Renal cortical epithelial cell (primary cell): ENCODE measurements at places on chromosomes 13 and 19. TPM values are rescaled to one million over a fixed set of nuclear protein-coding genes. Genes with fewer than 3 reads are reported as not detected.

GRCh38 chr13:30976025-30976424 is 43.6 kb downstream of the TEX26 start:
- no peak for DNase-seq

GRCh38 chr19:45922281-45922680 is 7.7 kb upstream of the NANOS2 start:
- DNase-seq: no peak

DNA sequence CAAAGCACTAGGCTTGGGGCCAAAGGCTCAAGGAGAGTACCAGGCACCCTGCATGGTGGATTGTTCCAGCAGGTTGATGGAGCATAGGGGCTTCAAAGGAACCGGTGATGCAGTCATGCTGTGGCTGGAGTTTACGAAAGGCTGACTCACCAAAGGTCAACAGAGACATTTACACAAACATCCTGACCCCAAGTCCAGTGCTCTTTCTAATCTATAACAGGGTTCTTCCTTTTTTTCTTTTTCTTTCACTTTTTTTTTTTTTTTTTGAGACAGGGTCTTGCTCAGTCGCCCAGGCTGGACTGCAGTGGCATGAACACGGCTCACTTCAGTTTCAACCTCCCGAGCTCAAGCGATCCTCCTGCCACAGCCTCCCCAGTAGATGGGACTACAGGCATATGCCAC is 35.6 kb upstream of the TPTE2 start:
- DNase-seq: peak; percentile 91

GRCh38 chr13:110430391-110431336 is 123.6 kb downstream of the COL4A2 start:
- DNase-seq: no peak

- DNase-seq: peak; percentile 47
Measured at GRCh38 chr19:17778251-17778967, 16.5 kb upstream of the B3GNT3 start.

DNA sequence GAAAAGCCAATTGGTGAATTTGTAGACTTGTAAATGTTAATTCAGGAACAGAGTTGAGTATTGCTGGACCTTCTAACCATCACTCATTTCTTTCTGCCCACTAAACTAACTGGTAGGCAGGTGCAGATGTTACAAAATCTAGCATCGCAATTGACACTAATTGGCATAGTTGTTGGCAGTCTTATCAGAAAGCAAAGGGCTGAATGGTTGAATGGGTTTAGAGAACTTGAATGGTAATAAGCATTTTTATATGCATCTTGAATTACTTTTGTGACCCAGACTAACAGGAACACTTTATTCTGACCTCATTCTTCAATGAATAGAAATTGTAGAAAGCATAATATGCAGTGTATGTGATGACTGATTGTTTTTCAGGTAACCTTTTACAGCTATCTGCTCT is 189.1 kb downstream of the GGACT start:
- peak; percentile 26 for DNase-seq

DNA sequence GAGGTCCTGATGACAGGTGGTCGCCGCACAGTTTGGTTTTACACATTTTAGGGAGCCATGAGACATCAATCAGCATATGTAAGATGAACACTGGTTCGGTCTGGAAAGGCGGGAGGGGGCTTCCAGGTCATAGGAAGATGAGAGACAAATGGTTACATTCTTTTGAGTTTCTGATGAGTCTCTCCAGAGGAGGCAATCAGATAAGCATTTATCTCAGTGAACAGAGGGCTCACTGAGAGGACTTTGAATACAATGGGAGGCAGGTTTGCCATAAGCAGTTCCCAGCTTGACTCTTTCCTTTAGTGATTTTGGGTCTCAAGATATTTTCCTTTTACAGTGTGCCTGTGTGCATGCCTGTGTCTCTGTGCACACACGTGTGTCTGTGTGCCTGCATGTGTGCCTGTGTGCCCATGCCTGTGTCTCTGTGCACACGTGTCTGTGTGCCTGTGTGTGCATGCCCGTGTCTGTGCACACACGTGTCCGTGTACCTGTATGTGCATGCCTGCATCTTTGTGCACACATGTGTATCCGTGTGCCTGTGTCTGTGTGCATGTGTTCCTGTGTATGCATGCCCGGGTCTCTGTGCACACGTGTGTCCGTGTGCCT is 35.5 kb upstream of the TMEM255B start:
- DNase-seq: no peak

GRCh38 chr13:111411919-111412650 is 91.6 kb downstream of the TEX29 start:
- no peak for DNase-seq

DNA sequence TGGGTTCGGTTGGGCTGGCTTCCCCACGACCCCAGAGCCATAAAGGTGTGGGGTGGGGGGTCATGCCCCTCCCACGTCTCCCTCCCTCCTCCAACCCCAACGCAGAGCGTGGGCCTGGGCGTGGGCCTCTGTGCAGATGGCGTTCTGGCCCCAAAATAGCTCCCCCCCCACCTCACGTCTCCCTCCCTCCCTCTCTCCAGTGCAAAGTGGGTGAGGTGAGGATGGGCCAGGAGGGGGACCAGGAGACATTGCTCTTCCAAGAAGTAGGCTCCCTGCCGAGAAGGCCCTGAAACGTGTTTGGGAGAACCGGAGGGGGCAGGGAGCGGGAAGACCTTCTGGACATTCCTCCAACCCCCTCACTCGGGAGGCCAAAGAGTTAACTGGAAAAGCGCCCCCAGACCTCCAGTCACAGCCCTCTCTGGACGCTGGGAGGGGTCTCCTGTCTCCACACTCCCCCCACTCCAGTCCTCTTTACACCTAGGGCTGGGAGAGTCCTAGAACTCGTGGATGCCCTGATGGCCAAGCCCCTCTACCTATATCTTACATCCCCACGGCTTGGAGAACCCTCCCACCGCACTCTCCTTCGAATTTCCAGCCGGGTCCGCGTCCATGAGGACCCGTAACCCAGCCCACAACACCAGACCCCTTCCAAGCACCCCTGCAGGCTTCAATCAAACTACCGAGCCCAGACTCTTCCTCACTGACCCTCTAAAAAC is 855 bp downstream of the UNC13A start:
- DNase-seq: no peak

DNA sequence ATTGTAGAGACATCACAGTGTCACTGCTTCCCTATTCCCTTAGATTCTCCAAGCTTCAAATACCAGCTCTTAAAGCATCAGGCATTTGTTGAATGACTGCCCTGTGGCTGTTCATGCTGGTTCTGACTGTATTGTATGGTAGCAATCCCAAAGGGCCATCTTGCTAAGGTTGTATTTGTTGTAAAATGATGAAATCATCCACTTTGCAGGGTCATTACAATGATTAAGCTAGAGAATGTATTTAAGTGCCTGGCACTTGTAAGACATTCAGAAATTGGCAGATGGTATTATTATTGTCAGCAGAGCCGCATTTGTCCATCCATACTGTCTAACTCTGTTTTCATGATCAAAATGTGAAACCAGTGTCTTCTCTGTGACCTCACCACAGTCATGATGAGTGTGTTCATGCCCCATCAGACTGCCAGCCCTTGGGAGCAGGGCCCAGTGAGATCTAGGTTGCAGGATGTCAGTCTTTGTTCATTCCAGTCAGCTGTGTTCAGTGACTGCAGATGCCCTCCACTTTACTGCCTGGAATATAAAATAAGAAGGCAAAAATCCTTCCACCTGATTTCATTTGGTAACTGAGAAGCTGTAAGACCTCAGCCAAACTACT is 86.1 kb downstream of the DHRS12 start:
- DNase-seq: peak; percentile 21

- no peak for DNase-seq
Measured at GRCh38 chr13:80860845-80861244, 519.9 kb upstream of the SPRY2 start.

GRCh38 chr19:31781542-31781941 is 432.3 kb upstream of the TSHZ3 start:
- DNase-seq: no peak

DNA sequence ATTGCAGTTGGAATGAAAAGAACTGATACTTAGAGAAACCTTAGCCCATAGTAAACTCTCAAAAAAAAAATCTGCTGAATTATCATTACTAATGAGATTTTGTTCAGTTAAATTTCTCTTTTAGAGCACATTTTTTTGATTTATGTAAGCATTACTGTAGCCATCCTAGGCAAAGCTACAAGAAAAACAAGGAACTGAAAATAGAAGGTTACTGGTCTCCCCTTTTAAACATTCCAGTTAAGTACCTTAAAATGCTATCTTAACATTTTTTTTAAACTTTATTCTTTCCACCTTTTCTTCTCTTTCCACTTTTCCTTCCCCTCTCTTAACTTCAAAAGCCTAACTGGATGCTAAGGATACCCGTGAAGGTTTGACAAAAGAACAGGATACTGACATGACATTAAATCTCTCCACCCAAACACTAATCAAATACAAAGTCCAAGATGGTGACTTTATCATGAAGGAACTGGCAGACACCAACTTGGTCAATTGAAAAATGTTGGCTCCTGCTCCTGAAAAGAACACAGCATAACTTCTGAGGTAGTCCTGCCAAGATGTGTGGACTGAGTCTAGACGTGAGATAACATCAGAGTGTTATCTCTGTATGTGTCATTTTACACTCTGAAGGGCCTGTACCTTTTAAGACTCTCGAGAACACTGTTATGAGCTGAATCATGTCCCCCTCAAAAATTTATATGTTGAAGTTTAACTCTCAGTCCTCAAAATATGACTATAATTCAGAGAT is 29.5 kb upstream of the SACS start:
- no peak for DNase-seq

DNA sequence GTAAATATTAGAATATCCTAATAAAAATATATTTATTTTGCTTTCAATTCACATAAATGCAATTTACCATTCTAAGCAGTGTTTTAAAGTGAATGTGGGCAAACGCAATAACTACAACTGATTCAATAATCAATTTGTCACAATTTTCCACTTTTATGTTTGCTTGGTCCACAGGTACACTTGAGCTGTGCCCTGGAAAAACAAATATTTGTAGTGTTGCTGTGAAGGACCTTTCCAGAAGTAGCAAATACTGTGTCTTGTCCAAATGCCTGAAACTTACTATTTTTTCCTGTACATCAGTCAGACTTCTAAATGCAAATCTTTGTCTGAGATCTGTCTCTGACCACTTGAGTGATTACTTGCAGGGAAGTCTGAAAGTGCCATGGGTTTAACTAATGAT is 845.8 kb upstream of the SLITRK5 start:
- DNase-seq: no peak

DNA sequence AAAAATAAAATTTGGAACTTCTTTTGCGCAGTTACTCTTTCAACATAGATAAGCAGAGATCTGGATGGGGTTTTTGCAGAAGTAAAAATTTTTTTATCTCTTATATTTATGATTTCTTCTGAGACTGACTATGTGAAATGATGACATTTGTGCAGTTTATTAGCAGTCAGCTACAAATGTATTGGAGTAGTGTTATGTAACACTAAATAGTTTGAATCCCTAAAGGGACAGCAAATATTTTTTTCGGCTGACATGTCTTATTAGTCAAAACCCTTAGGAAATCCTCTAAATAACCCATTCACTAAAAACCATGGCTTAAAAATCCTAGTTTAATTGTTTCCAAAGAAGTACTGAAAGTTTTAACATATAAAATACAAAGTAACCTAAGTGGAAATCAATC is 48.0 kb upstream of the EDNRB start:
- DNase-seq: no peak

- peak; percentile 65 for DNase-seq
Measured at GRCh38 chr13:89066868-89067466, 1395.8 kb downstream of the SLITRK5 start.

DNA sequence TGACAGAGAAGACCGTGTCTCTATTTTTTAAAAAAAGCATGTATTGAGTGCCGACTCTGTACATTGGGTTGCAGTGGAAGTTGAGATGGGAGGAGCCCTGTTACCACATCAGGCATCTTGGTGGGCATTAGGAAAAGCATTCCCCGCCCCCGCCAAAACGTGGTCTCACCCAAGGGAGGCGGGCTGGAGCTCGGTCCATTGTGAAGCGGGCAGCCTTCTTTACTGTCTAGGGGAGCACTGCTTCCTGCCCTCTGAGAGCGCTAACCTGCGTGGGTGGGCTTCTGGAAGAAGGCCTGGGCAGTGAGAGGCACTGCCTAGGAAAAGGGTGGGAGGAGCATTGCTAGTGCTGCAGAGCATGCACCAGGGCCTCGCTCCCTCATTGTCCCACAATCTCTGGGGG is 3.9 kb downstream of the NR1H2 start:
- DNase-seq: no peak

GRCh38 chr13:106701771-106702341 is 133.9 kb upstream of the ARGLU1 start:
- DNase-seq: peak; percentile 31

GRCh38 chr19:42465827-42466280 is 23.1 kb upstream of the CXCL17 start:
- no peak for DNase-seq

- DNase-seq: no peak
Measured at GRCh38 chr19:55212447-55212846, 3.1 kb upstream of the PTPRH start.

GRCh38 chr13:26942184-26942583 is 181.6 kb upstream of the GPR12 start:
- DNase-seq: no peak

- DNase-seq: no peak
Measured at GRCh38 chr19:52494518-52494917, 33.0 kb upstream of the ZNF808 start.

DNA sequence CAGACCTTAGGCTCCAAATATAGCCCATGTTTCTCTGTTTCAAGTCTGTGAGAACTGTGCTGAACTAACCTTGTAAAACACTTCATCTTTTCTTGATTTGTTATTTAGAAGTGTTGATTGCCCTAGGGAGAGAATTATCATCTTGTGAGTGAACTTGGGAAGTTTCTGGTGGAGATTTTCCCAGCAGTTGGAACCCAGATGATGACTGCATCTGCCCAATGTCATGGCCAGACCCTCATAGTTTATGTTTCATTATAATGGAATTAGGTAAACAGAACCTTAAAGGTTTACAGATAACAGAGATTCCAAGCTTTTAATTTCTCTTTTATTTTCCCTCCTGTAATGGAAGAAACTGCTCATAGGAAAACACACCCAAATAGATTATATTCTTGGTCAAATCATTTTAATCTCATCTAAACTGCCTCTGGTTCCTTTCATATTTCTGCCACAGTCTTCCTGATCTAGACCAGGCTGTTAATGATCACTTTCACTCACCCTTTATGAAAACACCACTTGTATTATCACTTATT is 569.1 kb downstream of the KCTD12 start:
- no peak for DNase-seq

GRCh38 chr19:47891622-47891922 is 5.5 kb upstream of the SULT2A1 start:
- DNase-seq: no peak

DNA sequence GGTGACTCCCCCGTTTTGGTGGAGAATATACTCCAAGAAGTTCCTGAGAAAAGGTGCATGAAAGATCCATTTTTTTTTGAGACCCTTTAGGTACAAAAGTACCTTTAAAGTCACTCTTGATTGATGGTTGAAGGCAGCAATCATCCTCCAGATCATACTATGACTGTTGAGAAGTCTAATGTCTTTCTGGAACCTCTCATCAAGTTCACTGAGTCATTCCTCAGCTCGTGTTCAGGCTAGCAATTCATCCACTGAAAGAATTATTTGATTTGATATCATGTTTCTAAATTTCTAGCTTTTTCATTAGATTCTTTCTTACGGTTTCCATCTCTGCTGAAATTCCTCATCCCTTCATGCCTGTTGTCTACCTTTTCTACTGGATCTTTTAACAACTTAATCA is 65.1 kb upstream of the GJB6 start:
- DNase-seq: no peak

The SIX5 gene
- 6.3 and 12.9 TPM in 2 replicates for total RNA-seq

The VMAC gene
- 5.9 and 6.6 TPM in 2 replicates for total RNA-seq

The DACH1 gene
- 0.05 TPM in 1 of 2 replicates, not detected in the other for total RNA-seq

The ZNF541 gene
- not detected in 2 replicates for total RNA-seq

The ASF1B gene
- total RNA-seq: 1.1 and 13.7 TPM in 2 replicates

The SHC2 gene
- 1.0 and 5.1 TPM in 2 replicates for total RNA-seq

The C19orf38 gene
- 0.85 TPM in 1 of 2 replicates, not detected in the other for total RNA-seq

The SPTBN4 gene
- 0.89 and 2.4 TPM in 2 replicates for total RNA-seq

The NKPD1 gene
- total RNA-seq: 0.10 TPM in 1 of 2 replicates, not detected in the other
